A549 treated with ZK216348 at 1 μM for 4 hours (cell line): ENCODE measurements at places on chromosomes 16 and 17. TPM values are rescaled to one million over a fixed set of nuclear protein-coding genes. Genes with fewer than 3 reads are reported as not detected.

Gene CXCL16
- total RNA-seq: 11.6 to 20.8 TPM (median 17.1 TPM) in 5 replicates

Gene PNMT
- 0.12 to 0.14 TPM in 2 of 5 replicates, not detected in the others for total RNA-seq

Gene ITGAX
- 0.89 to 1.9 TPM (median 1.2 TPM) in 5 replicates for total RNA-seq

Gene GDPD3
- total RNA-seq: 1.1 to 2.1 TPM (median 1.6 TPM) in 5 replicates

Gene CLEC18C
- 0.08 to 0.16 TPM (median 0.12 TPM) in 3 of 5 replicates, not detected in the others for total RNA-seq
